ENCODE measurements at places on chromosomes 7 and 10.

GRCh38 chr10:103262229-103262628, 14.7 kb upstream of the INA start:
- no peak for DNase-seq

- no peak for DNase-seq
These were observed 58.1 kb downstream of the CAV1 start for GRCh38 chr7:116582806-116583444.

GRCh38 chr10:30828680-30829079, 199.1 kb upstream of the LYZL2 start:
- DNase-seq, result no peak

DNA sequence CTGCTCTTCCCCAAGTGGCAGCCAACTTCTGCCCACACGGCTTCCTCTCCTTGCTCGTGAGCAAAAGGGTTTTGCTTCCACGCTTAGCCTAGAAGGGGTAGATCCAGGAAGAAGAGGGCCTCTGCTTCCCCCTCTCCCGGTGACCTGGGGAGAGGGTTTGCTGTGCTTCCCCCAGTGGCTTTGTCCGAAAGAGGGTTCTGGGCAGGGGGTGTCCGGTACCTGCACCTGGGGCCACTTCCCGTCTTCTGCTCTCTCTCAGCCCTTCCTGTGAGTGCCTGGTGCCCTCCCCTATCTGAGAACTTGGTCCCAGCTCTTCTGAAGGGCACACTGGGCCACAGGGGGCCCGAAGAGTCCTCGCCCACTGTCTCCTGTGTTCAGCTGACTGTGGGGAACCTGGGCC, 11.3 kb downstream of the JAKMIP3 start:
- no peak for DNase-seq

DNA sequence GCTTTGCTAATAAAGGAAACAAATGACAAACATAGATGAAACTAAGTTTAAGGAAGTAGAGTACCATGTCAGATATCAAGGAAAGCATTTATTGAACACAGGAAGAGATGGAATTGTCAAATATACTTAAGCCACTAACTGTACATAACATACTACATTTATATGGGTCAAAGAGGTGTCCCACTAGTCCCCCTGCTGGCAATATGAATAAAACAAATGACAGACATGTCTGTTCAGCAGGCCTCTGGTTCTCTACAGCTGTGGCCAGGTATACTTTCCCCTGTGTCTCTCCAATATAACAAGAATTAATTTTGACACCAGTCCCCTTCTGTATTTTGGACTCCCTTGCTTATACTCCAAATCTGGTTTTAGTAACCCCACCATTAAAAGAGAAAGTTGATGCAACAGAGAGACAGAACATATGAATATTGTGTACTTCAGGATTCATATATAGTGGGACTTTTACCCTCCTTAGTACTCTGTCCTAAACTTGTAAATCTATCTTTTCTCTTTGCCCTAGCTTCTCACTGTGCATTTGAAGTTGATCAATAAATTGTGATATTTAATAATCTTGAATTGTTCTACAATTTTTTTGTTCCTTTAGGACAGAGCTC, 42.9 kb downstream of the CD36 start:
- no peak for DNase-seq

- peak; percentile 0 for DNase-seq
These were observed 17.7 kb upstream of the FXYD4 start for GRCh38 chr10:43353495-43354329.
